Right ventricle myocardium inferior (tissue), 1 donor: ENCODE measurements at places on chromosomes 13 and 19. TPM values are rescaled to one million over a fixed set of nuclear protein-coding genes. Genes with fewer than 3 reads are reported as not detected.

Gene ASF1B
- total RNA-seq: 2.0 TPM

Gene C13orf46
- total RNA-seq: 0.32 TPM

Gene KPNA3
- total RNA-seq: 64.7 TPM

Gene LRG1
- 0.73 TPM for total RNA-seq

Gene DACT3
- 14.1 TPM for total RNA-seq

Gene KANK3
- total RNA-seq: 20.5 TPM

Gene CEACAM16
- not detected for total RNA-seq

Gene SCGB2B2
- 0.19 TPM for total RNA-seq

Gene VAV1
- total RNA-seq: 3.1 TPM

Gene SIRT2
- 99.8 TPM for total RNA-seq

Gene MAG
- total RNA-seq: not detected

Gene C19orf53
- 89.9 TPM for total RNA-seq

Gene GFY
- total RNA-seq: not detected

Gene THAP8
- total RNA-seq: 4.1 TPM

Gene ZNF235
- total RNA-seq: 4.2 TPM

Gene POLD1
- total RNA-seq: 10.8 TPM

Gene GJA3
- total RNA-seq: 17.9 TPM

Gene WASF3
- 9.9 TPM for total RNA-seq

Gene CABP5
- not detected for total RNA-seq

Gene SYT5
- total RNA-seq: not detected

Gene JOSD2
- 43.7 TPM for total RNA-seq

Gene TTYH1
- total RNA-seq: 2.8 TPM

Gene NKPD1
- total RNA-seq: not detected

Gene TEX101
- not detected for total RNA-seq

Gene LILRA1
- 0.92 TPM for total RNA-seq
